ENCODE measurements at places on chromosomes 3 and 15.

- no peak for DNase-seq
Measured at GRCh38 chr15:49900006-49900902, 218.8 kb downstream of the ATP8B4 start.

- DNase-seq: no peak
Measured at GRCh38 chr3:48084929-48085328, 68.7 kb upstream of the MAP4 start.

- no peak for DNase-seq
Measured at GRCh38 chr15:48541341-48542278, 103.9 kb downstream of the FBN1 start.

GRCh38 chr3:22660606-22661005 lies 542.5 kb upstream of the UBE2E2 start:
- no peak for DNase-seq

- no peak for DNase-seq
Measured at GRCh38 chr15:67999320-68000100, 54.6 kb upstream of the PIAS1 start.

GRCh38 chr3:121566773-121567172 lies 976 bp upstream of the ARGFX start:
- no peak for DNase-seq

GRCh38 chr3:49158103-49158709 lies 7.9 kb downstream of the CCDC71 start:
- peak; percentile 82 for DNase-seq

DNA sequence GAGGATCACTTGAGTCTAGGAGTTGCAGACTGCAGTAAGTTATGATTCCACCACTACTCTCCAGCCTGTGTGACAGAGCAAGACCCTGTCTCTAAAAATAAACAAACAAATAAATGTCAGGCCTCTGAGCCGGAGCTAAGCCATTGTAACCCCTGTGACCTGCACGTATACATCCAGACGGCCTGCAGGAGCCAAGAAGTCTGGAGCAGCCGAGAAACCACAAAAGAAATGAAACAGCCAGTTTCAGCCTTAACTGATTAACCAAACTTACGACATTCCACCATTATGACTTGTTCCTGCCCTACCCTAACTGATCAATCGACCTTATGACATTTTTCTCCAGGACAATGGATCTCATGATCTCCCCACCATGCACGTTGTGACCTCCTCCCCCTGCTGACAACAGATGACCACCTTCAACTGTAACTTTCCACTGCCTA lies 32.5 kb upstream of the ZKSCAN7 start:
- DNase-seq: no peak

- DNase-seq: no peak
Measured at GRCh38 chr15:66433726-66434125, 47.0 kb downstream of the MAP2K1 start.

- DNase-seq: no peak
Measured at GRCh38 chr3:105774444-105775180, 94.2 kb downstream of the CBLB start.

DNA sequence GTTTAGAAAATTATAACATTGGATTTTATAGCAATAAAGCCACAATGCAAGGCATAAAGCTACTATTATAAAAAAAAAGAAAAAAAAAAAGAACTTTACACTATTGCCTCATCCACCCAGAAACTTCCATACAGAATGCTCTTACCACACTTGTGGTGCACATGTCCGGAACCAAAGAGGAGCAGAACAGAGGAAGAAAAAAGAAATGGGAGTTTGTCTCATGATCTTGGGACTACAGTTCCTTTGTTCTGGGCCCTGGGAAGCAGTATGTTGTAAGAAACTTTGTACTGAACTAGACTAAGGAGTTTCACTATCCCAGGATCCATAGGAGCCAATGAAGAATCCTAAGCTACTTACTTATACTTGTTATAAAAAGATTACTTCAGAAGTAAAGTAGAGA lies 36.1 kb downstream of the FMN1 start:
- no peak for DNase-seq

DNA sequence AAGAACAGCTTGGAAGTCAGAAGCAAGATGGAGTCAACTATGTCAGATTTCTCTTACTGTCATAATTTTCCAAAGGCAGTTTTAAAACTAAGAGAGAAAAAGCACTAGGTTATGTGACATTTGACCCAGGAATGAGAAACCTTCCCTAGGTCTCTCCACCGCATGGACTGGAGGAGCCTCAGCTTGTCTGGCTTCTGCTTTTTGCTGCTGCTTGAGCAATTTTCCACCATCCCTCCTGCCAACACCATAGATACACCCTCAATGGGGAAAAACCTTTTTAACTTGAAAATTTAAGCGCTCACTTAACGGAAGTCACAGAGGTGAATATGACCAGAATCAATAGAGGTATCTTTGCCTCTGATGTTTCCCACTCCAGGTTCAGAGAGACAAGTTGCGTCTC lies 17.8 kb upstream of the IREB2 start:
- no peak for DNase-seq
